ENCODE measurements at places on chromosomes 7 and 10.

DNA sequence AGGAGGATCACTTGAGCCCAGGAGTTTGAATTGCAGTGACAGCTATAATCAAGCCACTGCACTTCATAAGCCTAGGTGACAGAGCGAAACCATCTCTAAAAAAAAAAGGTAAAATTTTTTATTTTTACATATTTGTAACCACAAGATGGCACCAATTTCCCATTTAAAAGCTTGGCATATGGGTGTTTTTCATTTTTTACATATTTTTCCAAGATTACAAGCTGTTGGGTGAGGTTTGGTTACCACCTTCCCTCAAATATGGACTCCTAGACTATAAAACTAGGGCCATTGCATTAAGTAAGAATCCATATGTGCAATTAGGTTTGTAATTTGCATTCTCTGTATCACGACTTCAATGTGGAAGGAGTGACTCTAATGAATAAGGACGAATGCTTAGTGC, 129.3 kb upstream of the ACBD5 start:
- DNase-seq = no peak

DNA sequence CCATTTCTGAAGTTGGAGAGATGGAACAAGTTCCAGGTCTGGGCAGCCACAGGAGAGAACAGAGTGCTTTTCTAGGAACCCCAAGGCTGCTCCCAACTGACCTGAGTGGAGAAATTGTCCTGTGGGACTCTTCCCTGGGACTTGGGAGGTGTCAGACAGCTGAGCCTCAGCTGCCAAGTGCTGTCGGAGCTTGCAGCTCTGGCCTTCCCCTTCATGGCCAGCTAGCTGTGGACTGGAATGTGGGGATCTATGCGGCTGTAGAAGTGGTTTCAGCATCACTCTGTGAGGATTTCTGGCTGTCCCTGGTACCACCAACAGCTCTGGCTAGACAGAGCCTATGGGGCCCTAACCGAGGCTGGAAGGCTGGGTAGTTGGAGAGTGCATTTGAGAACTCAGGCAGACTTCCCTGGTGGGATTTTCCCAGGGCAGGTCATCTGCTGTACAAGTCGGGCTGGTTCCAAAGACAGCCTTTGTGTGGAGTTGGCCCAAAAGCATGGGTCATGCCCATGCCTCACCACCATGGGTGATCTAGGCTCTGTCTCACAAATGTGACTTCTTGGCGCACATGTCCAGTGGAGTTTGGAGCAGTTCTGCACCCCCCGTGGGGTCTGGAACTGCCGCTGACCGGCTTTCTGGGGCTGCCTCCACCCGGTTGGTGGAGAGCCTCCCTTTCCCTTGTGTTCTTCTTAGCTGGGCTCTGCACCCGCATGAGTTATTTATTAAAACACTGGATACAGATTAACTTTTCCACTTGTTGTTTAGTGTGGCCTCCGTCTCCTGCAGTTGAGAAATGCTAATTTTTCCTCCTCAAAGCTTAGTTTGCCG, 10.9 kb downstream of the SUFU start:
- DNase-seq = no peak

- DNase-seq = peak; percentile 88
These were observed 70.2 kb downstream of the NOC3L start for GRCh38 chr10:94292434-94293090.

GRCh38 chr7:106635411-106635810, 25.5 kb downstream of the CCDC71L start:
- no peak for DNase-seq

DNA sequence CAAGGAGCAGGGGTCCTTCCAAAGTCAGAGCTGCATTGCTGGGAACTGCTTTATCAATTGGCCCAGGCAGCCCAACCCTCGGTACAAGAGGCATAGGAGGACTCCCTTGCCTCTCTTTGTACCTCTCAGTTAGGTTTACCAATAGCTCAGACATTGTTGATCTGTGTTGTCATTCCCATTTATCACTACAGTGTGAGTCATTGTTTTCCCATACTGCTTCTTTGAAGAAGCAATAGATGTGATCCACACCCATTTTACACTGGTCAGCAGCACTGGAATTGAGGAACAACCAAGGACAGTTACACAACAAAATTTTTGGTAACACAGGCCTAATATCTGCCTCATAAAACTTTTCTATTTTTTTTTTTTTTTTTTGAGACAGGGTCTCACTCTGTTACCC, 307.2 kb downstream of the SNX13 start:
- DNase-seq = peak; percentile 71

- DNase-seq = no peak
These were observed at the start of gene PLA2G12B for GRCh38 chr10:72954596-72955554. TSS of gene PLA2G12B (minus strand) at chr10:72954806. CDS start at chr10:72954685, 121 bp downstream.

DNA sequence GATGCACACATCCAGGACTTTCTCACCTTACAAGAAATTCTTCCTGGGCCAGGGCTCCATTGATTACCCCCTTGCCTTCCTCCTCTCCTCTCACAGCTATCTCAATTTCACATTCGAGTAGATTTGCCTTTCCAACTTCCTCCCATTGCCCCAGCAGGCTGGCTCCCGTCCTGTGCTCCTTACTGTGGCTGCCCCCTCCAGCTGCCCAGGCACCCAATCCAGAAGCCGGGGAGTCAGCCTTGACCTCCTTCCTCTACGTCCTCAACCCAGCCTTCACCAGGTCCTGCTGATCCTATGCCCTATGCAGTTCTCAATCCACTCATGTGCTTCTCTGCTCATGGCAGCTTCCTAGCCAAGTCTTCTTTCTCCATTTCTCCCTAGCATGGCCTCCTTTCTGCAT, 85.7 kb upstream of the GPR26 start:
- no peak for DNase-seq

DNA sequence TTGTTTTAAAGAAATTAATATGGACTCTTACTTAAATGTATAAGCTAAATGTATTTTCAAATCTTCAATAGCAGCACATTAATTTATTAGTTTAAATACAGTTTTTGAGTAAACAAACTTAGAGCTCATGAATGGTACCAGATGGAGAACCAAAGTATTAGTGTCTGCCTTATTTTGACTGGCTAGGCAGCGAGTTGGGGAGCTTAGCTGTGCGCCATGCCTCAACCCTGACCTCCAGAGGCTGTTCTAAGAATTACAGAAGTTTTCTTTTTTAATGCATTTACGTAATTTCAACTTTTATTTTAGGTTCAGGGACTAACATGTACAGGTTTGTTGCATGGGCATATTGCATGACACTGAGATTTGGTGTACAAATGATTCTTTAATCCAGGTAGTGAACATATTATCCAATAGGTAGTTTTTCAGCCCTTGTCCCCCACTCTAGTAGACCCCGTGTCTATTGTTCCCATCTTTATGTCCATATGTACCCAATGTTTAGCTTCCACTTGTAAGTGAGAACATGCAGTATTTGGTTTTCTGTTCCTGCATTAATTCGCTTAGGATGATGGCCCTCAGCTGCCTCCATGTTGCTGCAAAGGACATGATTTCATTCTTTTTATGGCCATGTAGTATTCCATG, 166.8 kb downstream of the IQUB start:
- DNase-seq = peak; percentile 68

GRCh38 chr10:33781606-33782395, 447.3 kb upstream of the NRP1 start:
- DNase-seq = no peak

- DNase-seq = no peak
These were observed 193.2 kb upstream of the HABP2 start for GRCh38 chr10:113359655-113360054.

DNA sequence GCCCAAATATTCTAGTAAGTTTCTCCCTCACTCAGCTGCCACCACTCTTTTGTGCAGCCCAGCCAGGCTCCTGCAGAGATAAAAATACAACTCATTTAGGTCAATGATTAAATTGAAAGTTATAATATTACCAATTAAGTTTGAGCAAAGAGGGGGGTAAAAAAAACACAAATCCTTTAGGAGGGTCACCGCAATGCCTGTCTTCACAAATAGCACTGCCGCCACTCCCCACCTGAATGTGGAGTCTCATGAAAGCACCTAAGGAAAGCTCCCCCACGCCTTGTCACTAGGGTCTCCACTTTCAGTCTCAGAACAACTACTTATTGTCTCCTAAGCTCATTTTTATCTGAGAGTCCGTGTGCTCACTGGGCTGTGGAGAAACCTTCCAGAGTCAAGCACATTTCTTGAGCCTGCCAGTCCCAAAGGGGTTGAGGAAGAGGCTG, 148.7 kb downstream of the FGFR2 start:
- DNase-seq = no peak

DNA sequence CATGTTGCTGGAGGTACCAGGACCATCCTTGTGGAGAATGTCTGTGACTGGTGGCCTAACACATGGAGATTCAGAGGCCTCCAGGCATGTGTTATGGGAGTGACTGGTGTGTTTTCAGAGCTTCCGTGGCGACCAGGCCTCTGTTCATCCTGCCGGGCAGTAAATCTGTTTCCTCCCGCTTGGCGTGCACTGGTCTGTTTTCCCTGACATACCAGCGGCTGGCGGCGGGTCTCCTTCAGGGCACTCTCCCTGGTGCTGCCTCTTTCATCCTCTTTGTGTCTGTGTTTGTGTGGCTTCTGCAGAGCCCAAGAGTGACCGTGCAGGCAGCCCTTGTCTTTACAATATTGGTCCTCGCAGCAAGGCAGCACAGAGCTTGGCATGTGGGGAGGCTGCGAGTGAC, 385.1 kb upstream of the MKI67 start:
- DNase-seq = no peak

DNA sequence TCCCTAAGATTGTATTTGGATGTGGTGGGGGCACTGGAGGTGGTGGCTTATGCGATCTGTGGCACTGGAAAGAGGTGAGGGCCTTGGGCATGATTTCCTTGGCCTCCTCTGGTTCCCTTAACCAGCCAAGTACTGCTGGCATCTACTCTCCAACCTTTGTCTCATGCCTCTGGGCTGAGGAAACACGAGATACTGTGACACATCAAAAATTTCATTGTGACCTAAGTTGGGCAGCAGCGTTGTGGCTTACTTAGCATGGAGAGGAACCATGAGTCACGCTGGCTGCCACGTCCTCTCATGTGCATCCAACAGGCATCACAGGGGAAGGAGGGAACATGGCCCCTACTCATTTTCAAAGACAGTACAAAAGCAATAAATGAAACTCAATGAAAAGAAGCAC, 29.7 kb upstream of the GSDME start:
- peak; percentile 96 for DNase-seq

GRCh38 chr7:12802070-12802469, 114.6 kb downstream of the ARL4A start:
- no peak for DNase-seq

- no peak for DNase-seq
These were observed 59.3 kb upstream of the PLXDC2 start for GRCh38 chr10:19756919-19757318.

- DNase-seq = peak; percentile 21
These were observed 32.5 kb upstream of the TRUB1 start for GRCh38 chr10:114905450-114905849.

DNA sequence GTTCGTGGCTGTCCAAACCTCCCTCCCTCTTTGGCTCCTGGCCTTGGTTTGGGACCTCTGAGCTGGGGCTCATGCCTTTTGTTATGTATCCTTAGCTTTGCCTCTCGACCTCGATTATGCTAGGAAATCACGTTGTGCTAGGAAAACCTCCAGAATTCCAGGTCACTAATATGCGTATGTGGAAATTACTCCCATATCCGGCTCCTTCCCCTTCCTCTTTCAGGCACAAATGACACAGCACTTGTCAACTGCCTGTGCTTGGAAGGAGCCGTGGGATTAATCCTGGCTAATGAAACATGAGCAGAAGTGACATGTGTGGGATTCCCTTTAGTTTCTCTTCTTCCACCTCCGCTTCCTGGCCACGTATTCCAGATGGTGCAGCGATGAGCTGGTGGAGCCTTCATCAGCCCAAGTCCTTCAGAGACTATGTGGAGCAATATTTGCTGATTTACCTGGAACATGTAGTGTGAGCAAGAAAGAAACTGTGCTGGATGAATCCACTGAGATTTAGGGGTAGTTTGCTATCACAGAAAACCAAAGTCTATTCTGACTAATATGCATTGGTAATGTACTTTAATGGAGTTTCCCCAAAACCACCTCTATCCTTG, 149.2 kb downstream of the REEP3 start:
- peak; percentile 36 for DNase-seq

GRCh38 chr7:88928276-88928675, 132.7 kb upstream of the TEX47 start:
- no peak for DNase-seq

DNA sequence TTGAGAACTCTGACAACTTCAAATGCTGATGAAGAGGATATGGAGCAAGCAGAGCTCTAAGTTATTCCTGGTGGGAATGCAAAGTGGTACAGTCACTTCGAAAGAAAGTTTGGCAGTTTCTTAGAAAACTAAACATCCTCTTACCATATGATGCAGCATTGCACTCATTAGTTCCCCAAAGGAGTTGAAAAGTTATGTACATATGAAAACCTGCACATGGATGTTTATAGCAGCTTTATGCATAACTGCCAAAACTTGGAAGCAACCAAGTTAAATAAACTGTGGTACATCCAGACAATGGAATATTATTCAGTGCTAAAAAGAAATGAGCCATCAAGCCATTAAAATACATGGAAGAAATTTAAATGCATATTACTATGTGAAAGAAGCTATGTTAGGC, 779.3 kb upstream of the COBL start:
- DNase-seq = no peak

DNA sequence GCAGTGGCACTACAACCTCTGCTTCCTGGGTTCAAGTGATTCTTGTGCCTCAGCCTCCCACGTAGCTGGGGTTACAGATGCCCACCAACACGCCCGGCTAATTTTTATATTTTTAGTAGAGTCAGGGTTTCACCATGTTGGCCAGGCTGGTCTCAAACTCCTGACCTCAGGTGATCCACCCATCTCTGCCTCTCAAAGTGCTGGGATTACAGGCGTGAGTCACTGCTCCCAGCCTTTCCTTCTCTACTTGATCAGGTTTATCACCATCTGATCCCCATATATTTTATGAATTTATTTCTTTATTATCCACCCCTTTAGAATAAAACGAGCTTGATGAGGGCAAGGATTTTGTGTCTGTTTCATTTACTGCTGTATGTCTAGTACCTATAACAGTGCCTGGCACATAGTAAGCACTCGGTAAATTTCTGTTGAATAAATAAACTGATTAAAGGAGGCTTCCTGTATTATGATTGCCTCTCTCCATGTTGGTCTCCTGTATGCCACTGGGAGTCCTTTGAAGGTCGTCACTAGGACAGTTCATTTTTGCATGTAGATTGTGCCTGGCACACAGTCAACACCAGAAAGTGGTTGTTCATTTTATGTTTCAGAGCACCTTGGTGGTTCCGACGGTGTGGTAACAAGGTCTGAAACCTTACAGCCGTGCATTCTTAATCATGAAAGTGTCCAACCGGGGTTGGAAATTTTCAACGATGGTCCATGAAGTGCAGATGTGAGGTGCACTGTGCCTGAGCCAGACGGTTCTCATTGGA, 9.6 kb upstream of the EIF3A start:
- DNase-seq = no peak
